ENCODE measurements at places on chromosomes 12 and 14. TPM values are rescaled to one million over a fixed set of nuclear protein-coding genes. Genes with fewer than 3 reads are reported as not detected.

DNA sequence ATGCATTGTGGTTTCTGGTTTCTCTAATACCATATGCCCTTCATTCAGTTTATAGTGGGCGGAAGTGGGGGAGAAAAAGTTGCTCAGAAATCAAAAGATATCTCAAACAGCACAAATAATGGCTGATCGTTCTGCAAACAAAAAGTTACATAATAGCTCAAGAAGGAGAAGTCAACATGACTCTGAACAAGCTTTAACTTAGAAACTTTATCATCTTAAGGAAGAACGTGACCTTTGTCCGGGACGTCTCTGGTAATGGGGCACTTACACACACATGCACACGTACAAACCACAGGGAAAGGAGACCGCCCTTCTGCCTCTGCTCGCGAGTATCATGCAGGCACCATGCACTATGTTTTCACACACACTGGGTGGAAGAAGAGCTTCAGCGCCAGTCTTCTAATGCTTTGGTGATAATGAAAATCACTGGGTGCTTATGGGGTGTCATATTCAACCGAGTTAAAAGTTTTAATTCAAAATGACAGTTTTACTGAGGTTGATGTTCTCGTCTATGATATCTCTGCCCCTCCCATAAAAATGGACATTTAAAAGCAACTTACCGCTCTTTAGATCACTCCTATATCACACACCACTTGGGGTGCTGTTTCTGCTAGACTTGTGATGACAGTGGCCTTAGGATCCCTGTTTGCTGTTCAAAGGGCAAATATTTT is 4.7 kb downstream of the FOS start:
- DNase-seq, result no peak

DNA sequence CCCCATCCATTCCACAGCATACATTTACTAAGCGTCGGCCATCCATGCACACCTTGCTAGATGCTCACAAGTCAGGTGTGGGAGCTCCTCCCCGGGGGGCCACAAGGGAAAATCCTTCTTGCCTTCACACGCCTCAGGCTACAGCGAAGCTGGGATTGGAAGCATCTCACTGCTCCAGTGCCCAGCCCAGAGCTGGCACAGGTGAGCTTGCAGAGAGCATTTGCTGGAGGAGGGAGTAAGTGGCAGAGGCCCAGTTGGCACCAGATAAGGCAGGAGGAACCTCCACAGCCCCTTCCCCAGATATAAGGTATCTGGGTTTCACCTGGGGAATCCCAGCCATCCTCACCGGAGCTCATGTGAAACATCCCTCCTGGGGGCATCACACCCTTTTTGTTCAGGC is 1.8 kb downstream of the TRPV4 start:
- no peak for DNase-seq

DNA sequence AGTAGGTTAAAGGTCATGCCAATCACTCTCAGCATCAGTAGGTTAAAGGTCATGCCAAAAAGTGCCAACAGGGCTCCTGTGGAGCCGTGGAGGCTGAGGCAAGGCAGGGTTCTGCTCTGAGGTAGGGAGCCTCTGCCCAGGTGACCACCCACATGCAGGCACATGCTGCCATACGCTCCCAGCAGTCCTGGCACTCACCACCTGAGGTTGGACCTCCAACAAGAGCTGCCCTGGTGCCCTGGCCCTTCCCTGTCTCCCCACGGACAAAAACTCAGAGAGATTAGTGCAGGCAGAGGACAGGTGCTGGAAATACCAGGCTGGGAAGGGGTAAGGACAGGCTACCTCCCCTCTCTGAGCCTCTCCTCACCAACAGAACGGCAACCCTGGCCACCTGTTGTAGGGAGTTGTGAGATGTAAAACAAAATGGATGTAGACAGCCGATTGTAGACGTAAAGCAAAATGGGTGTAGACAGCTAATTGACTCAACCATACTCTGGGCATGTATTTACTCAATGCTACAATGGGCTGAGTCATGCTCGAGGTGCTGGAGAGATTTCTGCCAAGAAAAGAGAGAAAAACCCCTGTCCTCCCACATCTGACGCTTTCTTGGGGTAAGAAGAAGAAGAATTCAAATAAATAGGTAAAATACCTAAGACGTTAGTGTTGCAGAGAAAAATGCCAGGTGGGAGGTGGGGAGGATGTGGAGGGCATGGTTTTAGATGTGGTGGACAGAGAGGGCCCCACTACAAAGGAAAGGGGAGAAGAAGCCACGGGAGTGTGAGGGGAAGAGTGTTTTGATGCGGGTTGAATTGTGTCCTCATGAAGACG is 32.4 kb downstream of the LTBP2 start:
- no peak for DNase-seq

- DNase-seq, result no peak
Observed at GRCh38 chr14:99889268-99889667, 96.1 kb downstream of the EML1 start.

- DNase-seq, result no peak
Observed at GRCh38 chr12:74598819-74599218, 61.2 kb downstream of the ATXN7L3B start.

DNA sequence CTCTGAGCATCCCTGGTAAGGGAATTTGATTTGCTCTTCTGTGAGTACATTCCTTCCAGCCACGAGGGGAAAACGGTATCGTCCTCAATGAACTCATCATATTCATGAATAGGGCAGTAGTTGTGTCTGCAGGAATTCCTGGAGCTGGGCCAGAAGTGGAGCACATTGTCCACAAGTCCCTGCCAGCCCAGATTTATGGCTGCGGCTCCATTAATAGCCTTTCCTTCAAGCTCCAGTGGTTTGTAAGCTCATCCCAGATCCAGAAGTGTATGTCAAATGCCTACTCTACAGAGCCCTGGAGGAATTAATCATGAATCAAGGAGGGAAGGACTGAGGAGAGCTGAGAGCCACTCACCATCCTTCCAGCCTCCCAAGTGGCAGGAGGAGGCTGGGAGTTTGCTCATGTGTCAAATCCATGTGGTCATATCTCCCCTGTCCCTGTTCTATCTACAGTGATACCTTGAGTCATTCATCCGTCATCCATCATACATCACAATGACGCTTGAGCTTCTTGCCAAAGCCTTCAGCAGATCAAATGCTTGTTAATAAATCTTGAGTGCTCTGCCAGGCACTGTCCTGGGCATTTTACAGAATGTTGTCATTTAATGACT is 65.5 kb downstream of the SVOP start:
- DNase-seq, result no peak

- no peak for DNase-seq
Observed at GRCh38 chr12:114936148-114937079, 252.4 kb upstream of the TBX3 start.

DNA sequence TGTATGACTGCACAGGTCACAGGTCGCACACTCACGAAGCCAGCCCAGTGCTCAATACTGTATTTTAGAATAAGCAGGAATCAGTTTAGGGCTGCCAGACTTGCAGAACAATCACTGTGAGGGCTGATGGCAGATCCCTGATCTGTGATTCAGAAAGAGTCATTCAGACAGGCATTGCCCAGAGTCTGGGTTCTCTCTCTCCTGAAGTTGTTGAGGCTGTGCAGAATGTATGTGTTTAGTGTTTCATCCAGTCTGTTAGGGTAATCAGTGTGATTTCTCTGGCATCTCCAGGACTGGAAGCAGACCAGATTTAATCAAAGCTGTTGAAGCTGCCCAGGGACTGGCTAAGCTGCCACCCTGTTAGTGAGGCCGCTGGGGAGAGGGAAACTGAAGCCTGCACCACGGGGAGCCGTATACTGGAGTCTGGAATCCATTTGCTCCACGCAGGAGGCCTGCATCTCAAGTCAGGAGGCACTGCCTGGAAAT is 69.3 kb downstream of the ETV6 start:
- no peak for DNase-seq

Gene HSP90B1
- 296 TPM for total RNA-seq

- peak; percentile 75 for DNase-seq
Observed at GRCh38 chr12:109020796-109021380, at the start of gene SVOP. SVOP (minus strand) TSS chr12:109021068; CDS start chr12:109020868, 200 bp downstream.

GRCh38 chr14:63603749-63604277 is 37.9 kb downstream of the WDR89 start:
- no peak for DNase-seq

DNA sequence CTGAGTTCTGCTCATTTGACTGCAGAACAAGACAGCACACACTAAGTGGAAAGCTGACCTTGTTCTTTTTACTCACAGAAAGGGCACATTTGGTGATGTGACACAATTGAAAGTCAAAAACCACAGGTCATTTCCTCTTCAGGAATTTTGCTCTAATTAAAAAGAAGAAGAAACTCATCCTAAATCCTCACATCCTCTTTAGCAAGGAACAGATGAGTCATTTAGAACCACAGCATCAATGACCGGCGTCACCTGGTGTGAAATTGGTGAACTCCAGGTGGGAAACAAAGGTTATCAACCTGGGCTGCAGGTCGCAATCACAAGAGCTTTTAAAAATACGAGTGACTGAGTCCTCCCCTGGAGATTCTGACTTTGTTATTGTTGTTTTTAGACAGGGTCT is 2.9 kb upstream of the RNU6-8 start:
- no peak for DNase-seq

Gene TEDC1
- total RNA-seq, result 2.2 TPM

DNA sequence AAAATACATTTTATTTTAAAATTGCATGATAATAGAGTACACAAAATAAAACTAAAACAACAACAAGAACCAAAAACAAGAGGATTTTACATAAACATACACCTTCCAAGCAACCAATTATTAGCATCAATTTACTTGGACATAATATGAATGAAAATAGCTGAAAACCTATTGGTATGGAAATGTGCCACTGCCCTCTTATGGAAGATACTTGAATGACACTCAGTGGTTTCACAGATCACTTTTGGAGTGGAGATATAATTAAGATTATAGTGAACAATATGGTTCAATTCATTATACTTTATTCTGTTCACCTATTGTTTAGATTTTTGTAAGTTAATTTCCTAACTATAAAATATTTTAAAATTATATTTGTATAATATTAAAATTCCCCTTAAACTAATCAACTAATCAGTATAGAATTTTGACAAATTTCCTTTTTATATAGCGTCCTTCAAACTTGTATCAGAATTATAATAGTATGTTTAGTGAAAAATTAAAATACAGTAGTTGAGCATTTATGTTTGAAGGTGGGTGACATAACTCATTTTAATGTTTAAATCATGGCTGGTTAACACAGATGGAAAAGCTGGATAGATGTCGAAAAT is 70.1 kb downstream of the SLC6A15 start:
- DNase-seq, result no peak

DNA sequence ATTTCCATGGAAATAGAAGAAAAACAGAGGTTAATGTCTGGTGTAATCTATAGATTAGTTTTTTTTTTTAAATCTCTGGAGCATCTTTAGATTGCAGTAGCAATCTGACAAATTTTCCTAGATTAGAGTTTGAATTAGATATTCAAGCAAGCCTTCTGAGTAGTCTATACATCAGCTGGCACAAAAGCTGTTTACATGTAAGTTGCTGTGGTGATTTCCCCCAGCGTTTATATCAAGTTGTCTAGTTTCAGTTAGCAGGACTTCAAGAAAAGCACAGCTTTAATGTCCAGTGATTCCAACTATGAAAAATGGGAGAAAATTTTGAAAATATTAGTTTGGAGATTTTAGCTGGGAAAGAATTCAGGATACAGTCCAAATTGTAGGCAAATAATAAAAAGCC is 605.0 kb upstream of the USP15 start:
- DNase-seq, result no peak

GRCh38 chr12:67681941-67682620 is 33.5 kb downstream of the DYRK2 start:
- DNase-seq, result no peak

Gene AEBP2
- total RNA-seq, result 18.8 TPM

DNA sequence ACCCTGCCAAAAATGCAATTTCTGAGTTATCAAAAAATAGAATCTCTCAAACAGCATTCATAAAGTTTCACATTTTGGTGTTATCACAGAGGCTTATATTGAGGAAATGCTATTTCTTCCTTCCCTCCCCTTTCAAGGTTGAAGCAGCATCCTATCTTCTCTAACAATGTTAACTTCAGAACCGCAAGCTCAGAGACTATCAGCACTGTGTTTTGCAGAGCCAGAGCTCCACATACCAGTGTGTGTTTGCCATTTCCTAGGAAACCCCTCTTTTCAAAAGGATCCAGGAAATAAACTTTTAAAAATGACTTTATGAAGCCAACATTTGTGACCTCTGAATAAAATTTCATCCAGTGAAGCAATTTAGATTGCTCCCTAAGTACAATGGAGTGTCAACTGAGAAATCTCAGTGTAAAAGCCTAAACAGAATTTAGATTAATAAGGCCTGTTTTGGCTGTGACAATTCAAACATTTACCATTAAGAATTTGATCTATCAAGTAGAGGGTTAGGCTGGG is 332.6 kb downstream of the NOVA1 start:
- DNase-seq, result no peak

- DNase-seq, result no peak
Observed at GRCh38 chr12:6959058-6959804, 8.1 kb downstream of the PTPN6 start.

Gene CEP290
- total RNA-seq, result 4.4 TPM

GRCh38 chr12:126676434-126676833 is 1590.5 kb upstream of the TMEM132C start:
- DNase-seq, result no peak

Gene KLRC1
- total RNA-seq, result 1.0 TPM

DNA sequence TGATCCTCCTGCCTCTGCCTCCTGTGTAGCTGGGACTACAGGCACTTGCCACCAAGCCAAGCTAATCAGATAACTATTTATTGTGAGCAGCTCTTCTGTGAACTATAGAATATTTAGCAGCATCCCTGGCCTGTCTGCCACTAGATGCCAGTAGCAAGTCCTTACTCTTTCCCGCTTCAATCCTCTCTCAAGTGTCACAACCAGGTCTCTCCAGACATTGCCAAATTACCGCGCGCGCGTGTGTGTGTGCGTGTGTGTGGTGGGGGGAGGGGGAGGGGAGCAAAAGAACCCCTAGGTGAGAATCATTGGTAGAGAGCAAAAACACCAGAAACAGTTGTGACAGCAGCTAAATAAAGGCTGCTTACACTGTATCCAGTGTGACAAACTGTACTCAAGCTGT is 49.9 kb downstream of the PPP2R5E start:
- no peak for DNase-seq

DNA sequence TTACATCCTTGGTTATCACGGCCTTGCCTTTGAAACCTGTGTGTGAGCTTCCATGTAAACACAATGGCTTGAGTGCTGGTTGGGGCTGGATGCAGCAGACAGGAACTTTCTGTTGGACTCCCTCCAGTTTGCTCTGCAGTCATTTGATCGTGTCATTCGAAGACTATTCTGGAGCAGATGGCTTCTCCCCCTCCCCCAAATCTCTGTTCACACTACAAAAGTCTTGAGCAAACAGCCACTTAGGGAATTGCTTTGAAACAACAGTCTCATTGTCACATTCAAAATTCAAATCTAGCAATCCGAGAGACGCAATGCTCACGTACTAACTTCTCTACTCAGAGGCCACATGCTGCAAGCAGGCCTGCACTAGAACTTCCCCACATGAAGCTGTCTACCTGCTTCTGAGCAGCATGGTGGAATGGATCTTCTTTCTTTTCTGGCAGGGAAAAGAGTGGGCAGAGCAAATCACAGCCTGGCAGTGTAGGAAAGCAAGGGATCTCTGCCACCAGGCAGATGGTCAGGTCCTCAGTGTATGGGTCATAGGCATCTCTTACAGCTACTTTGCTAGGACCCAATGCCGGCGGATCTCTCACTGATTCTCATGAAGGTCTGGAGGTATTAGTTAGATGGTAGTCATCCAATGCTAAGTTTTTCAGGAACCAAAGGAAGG is 214.2 kb downstream of the PPM1H start:
- no peak for DNase-seq

Gene CCDC177
- not detected for total RNA-seq

Gene CCT2
- total RNA-seq, result 79.4 TPM

Gene LGALS3
- total RNA-seq, result 6.9 TPM
